T-cell (primary cell): ENCODE measurements at places on chromosomes 4 and X.

- DNase-seq = no peak
Measured at GRCh38 chr4:152976212-152976761, 40.2 kb downstream of the FHDC1 start.

DNA sequence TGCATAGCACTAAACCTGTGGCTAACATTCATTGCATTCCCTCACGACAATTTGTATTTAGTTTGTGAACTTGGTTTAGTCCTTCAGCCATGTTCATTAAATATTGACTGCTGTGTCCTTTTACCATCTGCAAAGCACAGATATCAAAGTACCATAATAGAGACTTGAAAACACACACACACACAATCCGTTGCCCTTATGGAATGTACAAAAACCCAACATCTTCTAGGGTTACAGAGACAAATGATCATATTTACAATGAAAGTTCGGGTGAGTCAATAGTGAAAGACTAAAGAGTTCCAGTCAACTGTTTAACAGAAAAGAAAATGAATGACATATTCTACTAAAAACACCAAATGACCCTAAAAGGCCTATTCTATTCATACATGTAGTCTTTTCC lies 50.8 kb upstream of the TXK start:
- no peak for DNase-seq

- no peak for DNase-seq
Measured at GRCh38 chrX:12421918-12422317, 283.6 kb downstream of the FRMPD4 start.

DNA sequence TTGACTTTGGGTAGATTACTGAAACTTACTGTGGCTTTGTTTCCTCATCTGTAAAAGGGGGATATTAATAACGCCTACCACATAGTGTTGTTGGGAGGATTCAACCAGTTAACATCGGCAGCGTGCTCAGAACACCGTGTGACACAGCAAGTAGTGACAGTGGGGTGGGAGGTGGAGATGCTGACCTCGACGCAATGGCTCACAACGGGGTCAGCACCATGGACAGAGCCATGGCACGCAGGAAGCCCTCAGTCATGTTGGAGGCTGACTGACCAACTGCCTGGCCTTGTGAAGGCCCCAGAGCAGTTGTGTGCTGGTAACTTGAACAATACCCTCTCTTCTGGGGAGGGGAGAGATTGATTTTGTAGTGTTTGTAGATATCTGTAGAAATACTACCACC lies 93.2 kb downstream of the WFS1 start:
- no peak for DNase-seq

- no peak for DNase-seq
Measured at GRCh38 chr4:107094976-107095375, 58.9 kb upstream of the DKK2 start.

DNA sequence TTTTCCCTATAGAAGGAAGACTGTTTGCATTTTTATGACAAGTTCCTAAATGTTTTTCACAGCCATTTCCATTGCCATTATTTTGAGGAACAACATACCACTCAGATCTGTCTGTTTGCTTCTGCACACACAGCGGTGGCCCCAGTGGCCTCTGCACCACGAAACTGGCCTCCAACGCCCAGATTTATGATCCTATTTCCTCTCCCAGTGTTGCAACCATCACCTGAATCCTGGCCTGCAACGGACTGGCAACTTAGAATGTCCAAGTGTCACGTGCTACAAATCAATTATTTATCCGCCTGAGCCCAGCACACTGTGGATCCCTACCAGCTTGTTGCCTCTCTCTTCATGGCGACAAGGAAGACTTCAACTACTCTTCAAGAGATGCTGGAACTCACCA lies 9.2 kb downstream of the RAI2 start:
- no peak for DNase-seq
